ENCODE measurements at places on chromosomes 2 and 18. TPM values are rescaled to one million over a fixed set of nuclear protein-coding genes. Genes with fewer than 3 reads are reported as not detected.

GREB1L gene
- 1.0 TPM for total RNA-seq

FOSL2 gene
- total RNA-seq, result 141 TPM

GPC1 gene
- total RNA-seq, result 83.1 TPM

ASPRV1 gene
- total RNA-seq, result 1.00 TPM

MFSD2B gene
- total RNA-seq, result not detected

GPR55 gene
- 0.14 TPM for total RNA-seq

Data from posterior vena cava (tissue), 2 donors.